ENCODE measurements at places on chromosomes 3 and 15.

- DNase-seq = no peak
Measured at GRCh38 chr3:87420171-87420570, 143.8 kb upstream of the POU1F1 start.

GRCh38 chr3:188082450-188082849 is 71.5 kb upstream of the LPP start:
- no peak for DNase-seq

DNA sequence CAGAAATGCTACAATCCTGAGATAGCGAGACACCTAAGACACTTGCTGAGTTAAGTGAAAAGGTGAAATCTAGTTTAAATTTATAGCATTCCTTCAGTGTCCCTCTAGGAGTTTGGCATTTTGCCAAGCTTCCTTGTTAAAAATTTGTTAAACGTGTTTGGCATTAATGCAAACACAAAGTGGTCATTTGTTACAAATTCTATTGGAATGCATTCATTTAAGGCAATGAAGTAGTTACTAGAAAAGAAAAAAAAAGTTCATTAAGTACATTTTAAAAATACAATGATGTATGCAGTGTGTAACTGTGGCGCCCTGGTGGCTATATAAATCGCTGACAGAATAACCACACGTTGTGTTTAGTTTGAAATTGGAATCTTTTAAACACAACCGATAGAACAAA is 31.3 kb upstream of the WNT5A start:
- DNase-seq = no peak

- no peak for DNase-seq
Measured at GRCh38 chr3:188151438-188151837, 2.5 kb upstream of the LPP start.

- DNase-seq = no peak
Measured at GRCh38 chr3:66423791-66424190, 77.0 kb downstream of the LRIG1 start.

DNA sequence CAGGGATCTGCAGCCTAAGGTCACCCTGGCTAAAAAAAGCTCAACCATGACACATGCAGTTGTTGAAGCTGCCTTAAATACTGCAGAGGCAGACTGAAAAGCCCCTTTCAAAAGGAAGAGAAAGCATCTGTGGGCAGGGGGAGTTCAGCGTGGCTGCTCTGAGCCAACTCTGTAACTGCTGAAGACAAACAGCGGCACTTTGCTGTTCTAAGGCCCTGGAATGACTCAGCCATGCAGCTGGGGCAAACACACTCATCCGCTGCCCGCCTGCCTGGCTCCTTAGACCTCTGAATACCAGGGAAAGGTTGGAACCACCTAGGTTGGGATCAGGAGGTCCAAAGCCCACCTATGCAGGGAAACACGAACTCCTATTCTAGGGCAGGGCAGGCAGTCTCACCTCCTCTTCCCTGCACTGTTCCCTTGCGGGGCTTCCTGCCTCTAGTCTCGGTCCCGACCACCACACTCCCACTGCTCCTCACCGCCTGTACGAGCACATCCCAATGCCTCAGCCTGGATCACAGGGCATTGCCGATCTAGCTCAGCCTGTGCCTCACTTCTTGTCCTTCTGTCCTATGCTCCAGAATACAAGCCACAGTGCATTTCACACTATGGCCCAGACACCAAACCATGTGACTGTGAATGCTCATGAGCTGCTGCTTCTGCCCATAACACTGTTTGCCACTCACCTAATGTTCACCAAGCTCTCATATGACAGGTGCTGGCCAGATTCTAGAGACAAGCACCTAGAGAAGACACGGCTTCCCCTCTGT is 6.6 kb upstream of the MUSTN1 start:
- DNase-seq = no peak

DNA sequence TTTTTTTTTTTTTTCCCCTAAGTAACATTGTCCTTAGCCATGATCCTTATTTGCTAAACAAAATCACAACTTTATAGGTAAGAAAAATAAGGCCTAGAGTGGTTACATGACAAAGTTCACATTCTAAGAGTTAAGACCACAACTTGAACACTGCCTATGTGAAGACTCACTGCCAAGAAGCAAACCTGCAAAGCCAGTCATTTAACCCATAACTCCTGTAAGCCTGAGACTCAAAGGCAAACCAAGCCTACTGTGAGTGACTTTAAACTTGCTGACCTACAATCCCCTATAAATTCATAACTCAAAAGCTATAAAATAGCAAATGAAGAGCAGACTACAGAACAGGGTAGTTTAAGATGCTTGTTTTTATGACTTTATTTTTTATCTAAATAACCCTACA is 12.9 kb upstream of the ANKRD28 start:
- DNase-seq = no peak

GRCh38 chr3:96347289-96347688 is 467.1 kb upstream of the EPHA6 start:
- DNase-seq = no peak

- peak; percentile 29 for DNase-seq
Measured at GRCh38 chr3:126245811-126246727, 65.7 kb upstream of the ALDH1L1 start.
